ENCODE measurements at places on chromosomes 12 and 14. TPM values are rescaled to one million over a fixed set of nuclear protein-coding genes. Genes with fewer than 3 reads are reported as not detected.

Gene B3GNT4
- 2.9 TPM for total RNA-seq

Gene KRT6C
- 257 TPM for total RNA-seq

- peak; percentile 80 for DNase-seq
These were observed 247.6 kb downstream of the TMEM121 start for GRCh38 chr14:105774001-105774400.

DNA sequence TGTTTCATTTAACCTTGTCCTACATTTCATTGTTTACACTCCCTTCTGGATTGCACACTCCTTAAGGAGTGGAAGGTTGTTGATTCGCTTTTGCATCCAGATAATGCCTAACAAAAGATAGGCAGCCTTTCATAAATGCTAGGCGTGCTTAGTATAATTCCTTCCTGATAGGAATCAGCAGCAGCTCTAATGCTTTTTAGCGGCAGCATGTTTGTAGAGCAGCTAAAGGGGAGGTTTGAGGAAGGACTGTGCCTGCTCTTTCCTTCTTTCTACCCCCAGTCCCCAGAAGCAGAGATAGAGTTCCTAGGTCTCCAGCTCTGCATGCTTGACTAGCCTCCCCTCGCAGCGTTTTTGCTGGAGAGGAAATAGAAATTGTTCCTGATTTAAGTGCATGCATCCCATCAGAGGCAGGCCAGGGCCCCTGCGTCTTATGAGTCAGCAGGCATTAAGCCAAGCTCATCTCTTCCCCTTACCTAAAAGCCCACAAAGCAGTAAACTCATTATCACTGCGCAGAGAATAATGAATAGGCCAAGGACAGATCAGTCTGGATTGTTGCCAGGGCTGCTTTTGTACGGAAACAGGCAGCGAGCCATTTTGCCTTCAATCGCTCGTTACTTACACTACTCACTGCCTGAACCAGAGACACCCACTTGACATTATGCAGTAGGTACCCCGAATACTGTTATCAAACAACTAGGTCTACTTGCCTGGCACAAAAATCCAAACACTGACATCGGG is 14.0 kb upstream of the TBPL2 start:
- no peak for DNase-seq

DNA sequence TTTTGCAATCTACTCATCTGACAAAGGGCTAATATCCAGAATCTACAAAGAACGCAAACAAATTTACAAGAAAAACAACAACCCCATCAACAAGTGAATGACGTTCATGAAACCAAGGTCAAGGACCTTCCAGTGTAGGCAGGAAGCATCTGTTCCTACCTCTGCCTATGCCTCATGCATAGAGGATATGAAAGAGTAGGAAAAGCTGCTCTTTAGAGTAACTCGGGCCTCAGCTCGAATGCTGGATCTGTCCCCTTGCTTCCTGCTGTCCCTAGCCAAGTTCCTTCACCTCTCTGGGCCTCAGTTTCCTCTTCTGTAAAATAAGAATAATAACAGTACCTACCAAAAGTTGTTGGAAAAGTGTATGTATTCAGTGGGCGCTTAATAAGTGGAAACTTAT is 65.0 kb downstream of the FOXN4 start:
- no peak for DNase-seq

GRCh38 chr12:16568873-16569272 is 37.1 kb downstream of the LMO3 start:
- no peak for DNase-seq

- no peak for DNase-seq
These were observed 26.2 kb upstream of the NPFF start for GRCh38 chr12:53533471-53533870.

DNA sequence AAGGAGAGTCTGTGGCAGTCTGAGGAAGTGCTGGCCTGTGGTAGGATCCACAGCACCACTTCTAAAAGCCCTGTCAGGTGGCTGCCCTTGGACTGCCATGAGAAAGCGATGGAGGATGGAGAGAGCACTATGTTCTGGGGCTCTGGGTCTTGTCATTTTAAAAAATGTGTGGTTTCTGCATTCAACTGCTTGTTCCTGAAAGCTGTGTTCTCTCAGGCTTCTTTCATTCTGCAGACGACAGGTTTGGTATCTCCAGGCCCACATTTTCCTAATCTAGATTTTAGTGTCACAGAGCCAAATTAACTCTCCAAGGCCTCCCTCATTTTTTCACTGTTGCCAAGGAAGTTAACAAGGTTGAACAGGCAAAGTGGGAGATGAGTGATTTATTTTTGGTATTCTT is 10.5 kb downstream of the OVCH1 start:
- DNase-seq = no peak

Measured in vagina (tissue), 2 donors.